ENCODE measurements at places on chromosomes 12 and 14.

DNA sequence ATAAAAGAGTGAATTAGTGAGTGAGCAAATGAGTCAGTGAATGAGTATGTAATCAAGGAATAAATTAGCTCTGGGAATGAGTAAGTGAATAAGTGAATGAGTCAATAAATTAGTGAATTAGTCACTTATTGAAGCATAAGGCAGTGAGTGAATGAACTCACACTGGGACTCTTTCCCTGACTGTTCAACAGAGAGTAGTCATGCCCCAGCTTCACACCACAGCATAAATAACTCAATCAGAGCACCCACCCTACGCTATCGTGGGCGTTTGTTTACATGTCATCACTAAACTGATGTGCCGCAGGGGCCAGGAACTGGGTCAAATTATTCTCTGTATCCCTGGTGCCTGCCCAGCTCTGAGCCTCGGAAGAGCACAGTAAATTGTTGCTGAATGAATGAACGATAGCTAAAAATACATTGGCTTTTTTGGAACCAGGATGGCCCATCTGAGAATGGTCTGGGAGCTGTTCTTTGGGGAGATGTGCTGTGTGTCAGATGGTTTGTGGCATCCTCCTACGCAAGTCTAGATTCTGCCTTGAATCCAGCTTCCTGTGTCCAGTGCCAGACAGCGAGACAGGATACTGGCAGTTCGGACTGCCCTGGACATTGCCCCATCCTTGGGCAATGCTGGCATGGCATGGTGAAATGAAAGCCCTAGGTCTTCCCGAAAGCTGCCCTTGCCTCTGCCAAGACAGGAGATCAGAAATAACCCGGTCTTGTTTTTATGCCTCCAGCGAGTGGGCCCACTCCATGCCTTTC lies 98.0 kb upstream of the RTL1 start:
- DNase-seq, result peak; percentile 62

DNA sequence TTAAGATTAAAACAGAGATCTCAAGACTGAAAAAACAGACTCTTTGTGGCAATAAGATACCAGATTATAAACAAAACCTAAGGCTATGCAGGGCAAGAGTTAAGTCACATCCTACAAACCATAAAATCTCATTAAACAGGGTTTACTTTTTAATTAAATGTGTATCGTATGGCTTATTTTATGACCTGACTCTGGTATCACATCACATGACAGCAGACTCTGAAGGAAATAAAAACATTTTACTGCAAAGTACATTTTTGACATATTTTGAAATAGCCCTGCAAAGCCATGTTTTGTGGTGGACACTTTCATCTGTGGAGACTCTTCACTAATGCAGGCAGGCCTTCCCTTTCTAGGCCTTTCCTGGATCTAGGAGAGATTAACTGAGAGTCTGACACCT lies 327.6 kb upstream of the CLEC14A start:
- no peak for DNase-seq

- DNase-seq, result no peak
Measured at GRCh38 chr12:3753544-3754284, 805 bp upstream of the CRACR2A start.

GRCh38 chr14:23640524-23641141 lies 4.5 kb downstream of the DHRS2 start:
- peak; percentile 79 for DNase-seq

DNA sequence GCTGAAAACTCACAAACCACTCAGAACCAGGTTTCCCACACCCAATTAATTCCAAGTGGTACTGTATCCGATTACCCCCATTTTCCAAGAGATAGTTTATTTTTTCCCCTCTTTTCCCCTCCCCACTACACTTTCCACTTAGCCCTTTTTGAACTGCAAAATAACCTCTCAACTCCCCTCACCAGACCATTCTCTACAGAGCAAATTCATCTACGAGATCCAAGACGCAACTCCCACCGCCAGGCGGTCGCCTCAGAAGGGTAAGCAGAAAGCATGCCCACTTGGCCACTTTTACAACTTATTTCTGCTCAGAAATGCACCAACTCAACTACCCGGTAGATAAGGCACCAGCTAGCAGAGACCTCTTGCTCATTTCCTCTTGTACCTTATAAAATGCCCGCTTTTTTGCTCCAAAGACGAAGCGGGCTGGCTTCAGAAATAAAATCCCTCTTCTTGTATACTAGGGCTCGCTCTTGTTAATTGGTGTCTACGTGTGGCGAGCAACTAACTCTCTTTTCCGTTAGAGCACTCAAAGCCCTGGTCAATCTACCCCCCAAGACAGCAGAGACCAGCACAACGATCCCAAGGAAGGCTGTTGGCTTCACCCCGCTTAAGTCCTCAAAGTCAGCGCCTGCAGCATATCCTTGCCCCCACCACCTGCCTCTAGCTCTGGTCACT lies 910 bp upstream of the SRP54 start:
- no peak for DNase-seq

- no peak for DNase-seq
Measured at GRCh38 chr14:75497191-75497590, 25.1 kb upstream of the BATF start.

DNA sequence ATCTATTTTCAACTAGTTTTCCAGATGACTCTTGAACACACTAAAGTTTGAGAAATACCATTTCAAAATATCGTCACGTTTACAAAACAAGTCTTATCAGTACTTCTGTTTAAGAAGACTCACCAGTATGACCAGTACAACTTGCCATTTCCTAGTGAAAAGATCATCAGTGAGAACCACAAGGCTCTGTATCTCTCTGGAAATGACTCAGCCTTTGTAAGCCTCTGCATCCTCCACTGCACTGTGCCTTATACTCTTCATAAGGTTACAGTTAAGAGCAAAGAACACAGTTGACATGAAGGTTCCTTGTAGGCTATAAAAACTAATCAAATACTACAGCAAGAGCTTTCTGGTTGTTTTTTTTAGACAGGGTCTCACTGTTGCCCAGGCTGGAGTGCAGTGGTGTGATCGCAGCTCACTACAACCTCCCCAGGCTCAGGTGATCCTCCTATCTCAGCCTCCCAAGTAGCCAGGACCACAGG lies 5.7 kb upstream of the VTI1B start:
- no peak for DNase-seq

GRCh38 chr14:91374879-91375702 lies 42.5 kb downstream of the CCDC88C start:
- peak; percentile 68 for DNase-seq
